Stimulated activated CD4-positive, alpha-beta T cell treated with anti-CD3 and anti-CD28 coated beads, Interleukin-1b, Interleukin-23, amount 100 ng/mL, for 24 hours (primary cell): ENCODE measurements at places on chromosomes 5 and 9.

DNA sequence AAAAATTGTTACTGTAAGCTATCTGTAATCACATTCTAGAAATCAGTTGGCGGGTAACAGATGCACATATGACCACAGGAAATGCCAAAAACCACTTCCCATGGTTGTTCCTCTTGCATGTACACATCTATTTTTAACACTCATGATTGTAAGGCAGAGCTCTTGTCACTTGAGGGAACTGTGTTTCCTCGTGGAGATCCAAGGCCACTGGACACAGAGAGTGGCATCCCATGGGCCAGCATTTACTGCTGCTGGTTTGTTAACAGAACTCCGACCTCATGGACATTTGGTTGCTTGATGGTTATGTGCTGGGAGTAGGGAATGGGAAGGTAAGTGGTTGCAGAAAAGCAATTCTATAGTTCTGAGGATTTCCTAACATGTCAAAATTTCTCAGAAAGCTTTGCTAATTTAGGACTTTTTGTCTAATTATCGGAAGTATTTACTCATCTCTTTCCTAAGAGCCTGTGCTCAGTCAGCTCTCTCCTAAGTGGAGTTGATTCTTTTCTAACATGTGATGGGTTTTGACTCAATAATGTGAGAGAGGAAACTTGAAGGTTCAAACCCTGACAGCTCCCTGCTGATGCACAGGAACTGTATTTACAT, 202.0 kb upstream of the NR3C1 start:
- no peak for DNase-seq

GRCh38 chr5:76664079-76664478, 40.9 kb upstream of the F2RL2 start:
- no peak for DNase-seq

GRCh38 chr5:19169426-19169825, 818.6 kb downstream of the CDH18 start:
- DNase-seq = no peak

- no peak for DNase-seq
These were observed 352.6 kb downstream of the CDH12 start for GRCh38 chr5:22500556-22500955.

DNA sequence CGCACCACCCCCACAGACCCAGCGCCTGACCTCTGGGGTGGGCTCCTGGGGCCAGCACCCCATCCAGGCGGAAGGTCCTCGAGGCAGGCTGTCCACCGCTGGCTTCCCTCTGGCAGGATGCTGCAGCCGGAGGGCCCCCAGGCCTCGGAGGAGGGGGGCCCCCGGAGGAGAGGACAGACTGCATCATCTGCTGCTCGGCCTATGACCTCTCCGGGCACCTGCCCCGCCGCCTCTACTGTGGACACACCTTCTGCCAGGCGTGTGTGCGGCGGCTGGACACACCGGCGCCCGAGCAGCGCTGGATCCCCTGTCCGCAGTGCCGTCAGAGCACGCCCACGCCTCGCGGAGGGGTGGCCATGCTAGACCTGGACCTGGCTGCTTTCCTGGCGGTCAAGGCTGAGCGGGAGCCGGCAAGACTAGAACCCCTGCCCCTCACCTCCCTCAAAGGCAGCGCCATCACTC, 1.2 kb downstream of the RNF224 start:
- no peak for DNase-seq

- no peak for DNase-seq
These were observed 399.4 kb downstream of the ARRDC3 start for GRCh38 chr5:90983711-90984124.

- DNase-seq = no peak
These were observed 7.6 kb downstream of the DCANP1 start for GRCh38 chr5:135439231-135440205.
